ENCODE measurements at places on chromosomes 3 and 15.
A peak's percentile ranks its signal among the peaks of the same experiment; 100 is the strongest.

DNA sequence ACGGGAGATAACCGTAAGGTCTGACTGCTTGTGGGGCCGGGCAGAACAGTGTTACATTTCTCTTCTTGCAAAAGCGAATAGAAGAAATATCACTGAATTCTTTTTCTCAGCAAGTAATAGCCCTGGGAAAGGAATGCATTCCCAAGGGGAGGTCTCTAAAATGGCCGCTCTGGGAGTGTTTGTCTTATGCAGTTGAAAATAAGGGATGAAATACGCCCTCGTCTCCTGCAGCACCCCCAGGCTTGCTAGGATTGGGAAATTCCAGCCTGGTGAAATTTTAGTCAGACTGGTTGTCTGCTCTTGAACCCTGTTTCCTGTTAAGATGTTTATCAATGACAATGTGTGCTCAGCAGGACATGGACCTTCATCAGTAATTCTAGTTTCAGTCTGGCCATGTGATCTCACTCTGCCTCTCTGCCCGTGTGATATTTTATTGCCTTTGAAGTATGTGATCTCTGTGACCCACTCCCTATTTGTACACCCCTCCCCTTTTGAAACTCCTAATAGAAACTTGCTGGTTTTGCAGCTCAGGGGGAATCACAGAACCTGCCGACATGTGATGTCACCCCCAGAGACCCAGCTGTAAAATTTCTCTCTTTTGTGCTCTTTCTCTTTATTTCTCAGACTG lies 715.6 kb downstream of the ROBO1 start:
- DNase-seq: no peak

DNA sequence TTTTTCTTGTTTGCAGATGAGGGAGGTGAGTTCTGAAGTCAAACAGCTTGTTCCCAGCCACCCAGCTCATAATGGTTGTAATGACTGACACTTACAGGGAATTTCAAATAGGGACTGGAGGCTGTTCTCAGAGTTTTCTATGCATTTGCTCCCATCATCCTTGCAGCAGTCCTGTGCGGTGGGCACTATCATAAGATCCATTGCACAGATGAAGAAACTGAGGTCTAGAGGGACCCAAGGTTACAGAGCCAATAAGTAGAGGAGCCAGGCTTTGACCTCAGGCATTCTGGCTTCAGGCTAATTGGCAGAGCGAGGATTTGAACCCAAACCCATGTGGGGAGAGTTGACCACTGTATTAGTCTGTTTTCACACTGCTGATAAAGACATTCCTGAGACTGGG lies 32.4 kb downstream of the FAH start:
- DNase-seq: no peak

GRCh38 chr3:56758539-56758981 lies 43.2 kb downstream of the ARHGEF3 start:
- peak; percentile 24 for DNase-seq

DNA sequence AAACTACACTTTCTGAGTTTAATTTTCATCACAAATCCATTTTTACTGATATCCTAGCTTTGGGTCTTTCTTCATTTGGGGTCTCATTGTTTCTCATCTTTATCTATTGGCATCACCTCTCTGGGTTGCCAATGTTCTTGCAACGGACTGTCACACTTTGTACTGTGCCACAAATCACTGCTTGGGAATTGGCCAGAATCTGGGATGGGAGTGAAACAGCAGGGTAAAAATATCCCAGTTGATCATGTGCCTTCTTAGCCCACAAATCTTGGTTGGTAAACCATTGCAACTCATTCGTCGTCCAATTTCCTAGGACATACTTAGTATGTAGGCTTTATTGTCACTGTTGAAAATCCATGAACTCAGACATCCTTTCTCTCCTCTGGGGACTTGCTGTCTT lies 698.5 kb downstream of the OTOL1 start:
- DNase-seq: no peak

DNA sequence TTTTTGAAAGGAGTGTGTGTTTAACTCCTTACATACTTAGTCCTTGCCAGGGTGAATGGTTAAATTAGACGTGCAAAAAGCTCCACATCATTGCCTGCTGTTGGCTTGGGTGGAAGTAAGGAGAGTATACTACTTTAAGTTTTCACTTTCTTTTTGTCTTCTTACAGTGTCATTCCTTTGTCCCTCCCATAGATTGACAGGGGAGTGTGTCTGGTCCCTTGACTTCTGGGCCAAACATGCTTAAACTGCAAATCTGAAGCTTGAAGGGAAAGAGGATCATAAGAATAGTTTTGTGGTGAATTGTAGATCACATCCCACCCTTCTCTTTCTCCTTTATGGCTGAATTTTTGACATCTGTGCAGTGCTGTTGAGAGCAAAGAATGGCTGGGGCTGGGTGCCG lies 355.8 kb upstream of the C2CD4B start:
- DNase-seq: no peak

GRCh38 chr3:168186293-168186983 lies 90.7 kb upstream of the GOLIM4 start:
- DNase-seq: no peak

DNA sequence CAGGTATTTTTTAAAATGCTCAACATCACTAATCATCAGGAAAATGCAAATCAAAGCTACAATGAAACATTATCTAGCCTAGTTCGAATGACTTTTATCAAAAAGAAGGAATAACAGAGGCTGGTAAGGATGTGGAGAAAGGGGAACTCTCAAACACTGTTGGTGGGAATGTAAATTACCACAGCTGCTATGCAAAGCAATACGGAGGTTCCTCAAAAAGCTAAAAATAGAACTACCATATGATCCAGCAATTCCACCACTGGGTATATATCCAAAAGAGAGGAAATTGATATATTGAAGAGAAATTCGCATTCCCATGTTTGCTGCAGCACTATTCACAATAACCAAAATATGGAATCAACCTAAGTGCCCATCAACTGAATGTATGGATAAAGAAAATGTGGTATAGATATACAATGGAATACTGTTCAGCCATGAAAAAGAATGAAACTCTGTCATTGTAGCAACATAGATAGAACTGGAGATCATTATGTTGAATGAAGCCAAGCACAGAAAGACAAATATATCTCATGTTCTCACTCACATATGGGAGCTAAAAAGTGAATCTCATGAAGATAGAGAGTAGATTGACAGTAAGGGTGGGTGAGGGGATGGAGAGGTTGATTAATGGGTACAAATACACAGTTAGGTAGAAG lies 19.7 kb upstream of the CLN6 start:
- no peak for DNase-seq

- DNase-seq: peak; percentile 5
Observed at GRCh38 chr3:59127071-59127470, 77.2 kb upstream of the CFAP20DC start.

DNA sequence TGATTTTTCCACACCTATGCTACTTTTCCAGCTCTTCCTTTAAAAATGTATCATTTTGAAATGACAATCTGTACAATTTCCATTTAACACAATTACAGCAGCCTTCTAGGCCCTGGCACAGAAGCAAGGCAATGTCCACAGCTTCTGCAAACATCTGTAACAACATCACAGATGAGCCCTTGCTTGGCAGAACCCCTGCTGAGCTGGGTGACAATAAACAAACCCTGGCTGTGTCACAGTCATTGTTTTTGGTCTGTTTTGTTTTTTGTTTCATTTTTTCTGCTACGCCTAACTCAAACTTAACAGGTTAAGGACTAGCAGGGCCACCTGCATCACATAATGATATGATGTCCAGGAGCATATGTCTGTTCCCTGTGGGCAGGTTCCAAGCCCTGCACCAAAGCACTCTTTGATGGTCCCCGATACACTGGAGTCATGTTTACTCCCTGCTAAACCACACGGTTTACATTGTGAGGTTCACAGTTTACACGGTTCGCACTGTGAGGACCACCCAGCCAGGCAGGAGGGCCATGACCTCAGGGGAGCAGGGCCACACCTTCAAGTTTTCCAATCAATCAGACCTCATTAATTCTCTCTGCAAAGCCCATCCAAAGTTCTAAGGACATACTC lies 186.8 kb upstream of the CHRNA7 start:
- no peak for DNase-seq

DNA sequence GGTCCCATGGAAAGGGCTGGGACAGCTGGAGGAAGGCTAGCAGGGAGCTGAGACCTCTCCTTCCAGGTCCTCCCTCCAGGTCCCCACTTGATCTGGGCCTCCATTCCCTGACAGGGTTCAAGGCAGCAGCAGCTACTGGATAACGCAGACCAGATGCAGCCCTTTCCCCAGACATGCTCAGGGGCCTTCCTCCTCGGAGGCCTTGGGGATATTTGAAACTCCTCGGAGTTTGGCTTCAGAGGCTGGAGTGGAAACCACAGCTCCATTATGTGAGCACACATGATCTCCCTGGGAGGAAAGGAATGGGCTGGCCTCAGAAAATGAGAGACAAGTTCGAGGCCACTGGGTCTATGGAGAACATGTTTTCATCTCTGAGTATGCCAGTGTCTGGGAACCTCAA lies 119.3 kb downstream of the SMAD6 start:
- no peak for DNase-seq

GRCh38 chr3:69880069-69880640 lies 119.4 kb upstream of the SAMMSON start:
- no peak for DNase-seq

- DNase-seq: no peak
Observed at GRCh38 chr3:14687360-14687759, 12.4 kb downstream of the C3orf20 start.

GRCh38 chr3:52487788-52488691 lies 7.1 kb upstream of the STAB1 start:
- no peak for DNase-seq

DNA sequence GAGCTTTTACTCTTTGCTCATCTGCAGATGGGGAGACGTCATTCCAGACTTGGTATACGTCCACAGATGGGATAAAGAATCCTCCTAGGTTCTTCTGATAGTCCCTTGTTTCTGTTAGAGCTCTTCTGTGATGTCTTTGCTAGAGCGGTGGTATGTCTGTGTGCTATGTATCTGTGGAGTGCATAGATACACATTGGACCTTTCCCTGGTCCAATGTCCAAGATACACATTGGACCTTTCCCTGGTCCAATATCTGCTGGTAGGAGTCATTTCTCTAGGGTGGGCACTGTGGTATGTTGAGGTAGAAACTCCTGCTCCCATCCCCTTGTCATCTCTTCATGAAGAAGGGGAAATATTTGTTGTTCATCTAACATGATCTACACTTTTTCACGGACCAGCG lies 47.5 kb upstream of the LPP start:
- no peak for DNase-seq

GRCh38 chr3:84547971-84548970 lies 410.5 kb upstream of the CADM2 start:
- peak; percentile 31 for DNase-seq

DNA sequence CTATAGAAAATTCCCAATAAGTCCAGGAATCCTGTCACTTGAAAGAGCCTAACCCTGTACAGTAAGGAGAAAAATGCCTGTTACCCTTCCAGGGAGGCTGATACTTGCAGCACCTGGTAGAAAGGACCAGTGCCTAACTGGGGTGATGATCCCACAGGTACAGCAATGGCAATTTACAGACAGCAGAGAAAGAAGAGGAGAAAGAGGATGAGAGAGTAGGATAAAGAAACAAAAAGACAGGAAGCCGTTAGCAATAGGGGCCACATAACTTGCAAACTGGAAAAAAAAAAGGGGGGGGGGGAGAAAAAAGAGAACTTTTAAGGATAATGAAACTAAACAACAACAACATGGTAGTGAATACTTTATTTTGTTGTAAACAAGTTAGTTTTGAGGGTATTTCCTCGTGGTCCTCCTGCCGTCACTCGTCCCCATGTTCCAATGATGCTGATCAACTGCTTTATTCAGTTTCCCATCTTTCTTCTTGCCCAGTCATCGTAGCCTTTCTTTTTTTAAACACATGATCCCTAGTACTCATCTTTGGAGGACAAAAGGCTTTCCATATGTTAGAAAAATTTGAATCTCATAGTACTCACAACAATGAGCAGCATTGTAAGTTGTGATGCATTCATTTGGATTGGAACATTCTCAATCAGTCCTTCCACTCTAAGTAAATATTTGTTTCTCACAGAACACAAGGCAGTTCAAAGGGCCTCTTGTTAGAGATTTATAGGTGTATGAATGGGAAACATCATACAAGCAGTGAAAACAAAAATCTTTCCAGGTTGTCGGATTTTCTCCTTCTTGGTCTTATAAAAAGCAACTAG lies 8.6 kb downstream of the TM4SF1 start:
- DNase-seq: no peak

GRCh38 chr15:93980261-93980911 lies 251.0 kb upstream of the MCTP2 start:
- no peak for DNase-seq

Measured in ACHN (cell line).